ELR (cell line): ENCODE measurements at places on chromosomes 16 and 17.

GRCh38 chr17:60519795-60520194 lies 6.2 kb downstream of the APPBP2 start:
- DNase-seq = no peak

- no peak for DNase-seq
Observed at GRCh38 chr17:74305865-74306654, 20.0 kb upstream of the KIF19 start.

DNA sequence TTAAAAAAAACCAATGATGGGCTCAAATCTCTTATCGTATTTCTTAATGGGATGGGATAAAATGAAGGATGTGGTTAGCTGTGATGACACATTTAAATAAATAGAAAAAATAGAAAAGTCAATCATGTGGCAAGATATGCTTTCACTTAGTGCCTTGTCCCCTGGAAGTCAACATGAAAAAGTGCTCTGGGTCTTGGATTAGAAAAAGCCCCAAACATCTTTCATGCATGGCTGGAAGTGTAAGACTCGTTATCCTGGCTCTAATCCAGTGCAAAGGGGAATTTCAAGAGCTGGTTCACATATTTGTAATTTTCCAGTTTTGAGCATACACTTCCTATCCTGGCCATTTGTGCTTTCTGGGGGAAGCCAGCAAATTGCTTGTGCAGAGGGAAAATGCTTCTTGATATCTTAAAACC lies 160.9 kb downstream of the MAP2K6 start:
- DNase-seq = peak; percentile 52

DNA sequence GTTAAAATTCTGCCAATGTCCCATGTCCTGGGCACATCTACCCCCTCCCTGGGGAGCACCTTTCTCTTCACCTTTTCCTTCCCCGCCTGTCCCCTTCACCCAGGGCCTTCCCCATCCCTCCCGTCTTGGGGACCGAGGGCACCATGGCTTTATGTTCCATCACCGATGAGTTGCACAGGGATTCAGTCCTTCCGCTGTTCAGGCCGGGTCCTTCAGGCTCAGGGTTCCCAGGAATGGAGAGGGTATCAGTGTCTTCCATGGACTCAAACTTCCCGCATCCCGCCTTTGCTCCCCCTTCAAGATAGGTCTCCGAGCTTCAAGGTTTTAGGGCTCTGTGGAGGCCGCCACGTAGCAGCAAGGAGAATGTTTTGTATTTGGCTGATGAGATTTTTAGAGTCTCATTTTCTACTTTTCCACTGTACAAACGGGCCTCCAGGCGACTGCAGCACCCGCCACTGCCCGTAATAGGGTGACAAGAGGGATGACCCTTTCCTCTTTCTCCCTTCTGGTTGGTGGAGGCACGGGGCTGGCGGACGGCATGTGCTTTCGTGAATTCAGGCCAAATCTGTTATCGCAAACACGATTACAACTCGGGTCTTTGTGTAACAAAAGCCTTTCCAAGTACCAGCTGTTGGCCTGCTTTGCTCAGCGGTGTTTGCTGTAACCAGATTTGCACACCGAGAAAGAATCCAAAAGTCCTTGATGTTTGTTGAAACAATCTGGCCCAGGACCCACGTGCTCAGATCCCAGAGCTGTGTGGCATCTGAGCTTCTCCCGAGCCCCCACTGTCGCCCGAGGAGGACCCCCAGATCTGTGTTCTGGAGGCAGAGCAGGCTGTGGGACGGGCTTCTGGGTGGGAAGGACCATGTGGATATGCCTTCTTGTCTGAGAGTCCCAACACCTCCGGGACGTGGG lies 236.3 kb downstream of the SEC14L1 start:
- DNase-seq = no peak

GRCh38 chr17:50148226-50149090 lies 2.0 kb downstream of the PPP1R9B start:
- DNase-seq = peak; percentile 68
